ENCODE measurements at places on chromosomes 3 and 15. TPM values are rescaled to one million over a fixed set of nuclear protein-coding genes. Genes with fewer than 3 reads are reported as not detected.
A peak's percentile ranks its signal among the peaks of the same experiment; 100 is the strongest.

ESYT3 gene
- 0.05 TPM for total RNA-seq

SLC24A5 gene
- total RNA-seq = not detected

RAD18 gene
- total RNA-seq = 28.7 TPM

CRYBG3 gene
- 7.5 TPM for total RNA-seq

FSTL1 gene
- total RNA-seq = 20.7 TPM

FANCD2OS gene
- not detected for total RNA-seq

STRA6 gene
- 0.54 TPM for total RNA-seq

IMPDH2 gene
- 599 TPM for total RNA-seq

ADGRG7 gene
- total RNA-seq = not detected

DNA sequence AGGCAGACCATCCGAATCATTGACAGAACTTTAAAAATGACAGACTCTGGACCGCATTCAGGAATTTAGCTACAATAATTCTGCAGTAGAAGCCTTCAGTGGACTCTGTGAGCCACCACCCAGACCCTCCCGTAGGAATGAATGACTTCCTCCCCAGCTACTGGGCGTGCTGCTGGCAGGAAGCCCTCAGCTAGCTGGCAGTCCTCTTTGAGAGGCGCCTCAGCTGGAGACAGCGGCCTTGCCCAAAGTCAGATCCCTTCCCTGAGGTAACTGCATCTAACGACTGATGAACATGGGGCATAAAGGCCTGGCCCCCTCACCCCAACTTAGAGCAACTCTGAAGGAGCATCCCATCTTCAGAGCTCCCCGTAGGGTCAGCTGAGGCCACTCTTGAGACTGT lies 25.8 kb downstream of the CRABP1 start:
- H3K27me3 ChIP-seq = no peaks in the 10 kb centered on the region
- no peak overlapping the region for H3K27ac ChIP-seq
- DNase-seq = no peak

- no peaks in the 10 kb centered on the region for H3K27me3 ChIP-seq
- no peaks in the 10 kb centered on the region for H3K36me3 ChIP-seq
- DNase-seq = no peak
- H3K27ac ChIP-seq = no peak overlapping the region
- H3K4me3 ChIP-seq = no peak overlapping the region
Measured at GRCh38 chr3:113707835-113708234, 11.4 kb upstream of the USF3 start.

GRCh38 chr3:22960105-22960984 lies 242.8 kb upstream of the UBE2E2 start:
- no peak overlapping the region for H3K27ac ChIP-seq
- DNase-seq = peak; percentile 16
- H3K36me3 ChIP-seq = no peaks in the 10 kb centered on the region
- no peak overlapping the region for H3K4me3 ChIP-seq
- peaks cover 10% of the 10 kb centered on the region for H3K27me3 ChIP-seq

- peaks cover 18% of the 10 kb centered on the region for H3K4me1 ChIP-seq
- H3K36me3 ChIP-seq = no peaks in the 10 kb centered on the region
- H3K4me3 ChIP-seq = no peak overlapping the region
- H3K27ac ChIP-seq = no peak overlapping the region
- H3K27me3 ChIP-seq = no peaks in the 10 kb centered on the region
Measured at GRCh38 chr15:81959196-81959595, 86.6 kb downstream of the MEX3B start.

DNA sequence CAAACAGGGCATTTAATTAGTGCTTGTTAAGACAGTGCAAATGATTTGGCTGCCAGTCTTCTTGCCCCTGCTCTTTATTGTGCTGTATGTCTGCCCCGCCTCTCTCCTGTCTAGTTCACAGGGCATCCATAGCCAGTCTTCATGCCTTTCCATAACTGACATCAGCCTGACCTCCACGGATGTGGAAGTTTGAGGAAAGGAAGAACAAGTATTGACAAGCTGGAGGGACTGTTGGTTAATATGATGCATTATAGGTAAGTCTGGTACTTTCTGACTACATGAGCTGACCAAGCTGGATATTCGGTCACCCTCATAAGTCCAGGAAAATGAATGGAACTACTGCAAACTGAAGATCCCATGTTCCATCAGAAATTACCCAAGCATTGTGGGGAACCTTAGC lies 325.9 kb downstream of the TIGIT start:
- H3K4me1 ChIP-seq = peaks cover 31% of the 10 kb centered on the region
- H3K27ac ChIP-seq = no peak overlapping the region
- no peak for DNase-seq
- no peaks in the 10 kb centered on the region for H3K36me3 ChIP-seq

DNA sequence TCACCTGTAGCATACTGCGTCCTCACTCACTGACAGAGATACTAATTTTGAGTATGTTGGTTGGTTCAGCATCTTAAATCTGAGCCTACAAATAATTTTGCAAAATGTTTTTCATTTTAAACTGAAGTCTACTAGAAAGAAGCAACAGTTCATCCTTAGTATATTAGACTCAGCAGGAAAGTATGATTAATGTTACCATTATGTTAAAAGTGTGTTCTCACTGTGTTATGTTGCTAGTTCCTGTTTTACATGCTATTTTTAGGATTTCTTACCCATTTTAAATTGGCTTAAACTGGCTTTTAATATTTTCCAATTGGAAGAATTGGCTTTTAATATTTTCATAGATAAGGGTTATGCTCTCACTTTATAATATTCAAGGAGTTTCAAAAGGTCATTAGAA lies 25.7 kb downstream of the ACKR4 start:
- no peak overlapping the region for H3K4me3 ChIP-seq
- no peaks in the 10 kb centered on the region for H3K36me3 ChIP-seq
- no peaks in the 10 kb centered on the region for H3K4me1 ChIP-seq
- no peak overlapping the region for H3K27ac ChIP-seq
- H3K27me3 ChIP-seq = no peaks in the 10 kb centered on the region

GRCh38 chr15:85312486-85312885 lies 67.9 kb upstream of the AKAP13 start:
- peaks cover 20% of the 10 kb centered on the region for H3K4me1 ChIP-seq
- H3K27ac ChIP-seq = no peak overlapping the region
- H3K27me3 ChIP-seq = no peaks in the 10 kb centered on the region
- H3K36me3 ChIP-seq = no peaks in the 10 kb centered on the region
- H3K4me3 ChIP-seq = no peak overlapping the region

DNA sequence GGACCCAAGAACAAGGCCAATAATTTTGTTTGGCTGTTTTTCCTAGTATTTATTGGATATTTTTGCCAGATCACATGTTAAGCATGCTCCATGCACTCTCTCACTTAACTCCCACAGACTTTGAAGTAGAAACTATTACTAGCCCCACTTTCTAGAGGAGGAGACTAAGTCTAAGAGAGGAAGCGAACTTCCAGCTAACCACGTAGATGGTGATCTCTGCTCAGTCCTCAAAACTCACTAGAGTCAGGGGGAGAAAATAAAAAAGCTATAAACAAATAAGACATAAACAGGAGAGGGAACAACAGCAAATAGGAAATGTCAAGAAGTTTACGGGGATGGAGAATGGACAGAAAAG lies 481.0 kb upstream of the PROK2 start:
- no peaks in the 10 kb centered on the region for H3K27me3 ChIP-seq
- no peak overlapping the region for H3K27ac ChIP-seq
- H3K4me3 ChIP-seq = no peak overlapping the region
- DNase-seq = no peak
- H3K36me3 ChIP-seq = no peaks in the 10 kb centered on the region
- peaks cover 5% of the 10 kb centered on the region for H3K4me1 ChIP-seq

- H3K36me3 ChIP-seq = no peaks in the 10 kb centered on the region
- H3K27ac ChIP-seq = no peak overlapping the region
- H3K4me3 ChIP-seq = no peak overlapping the region
- no peaks in the 10 kb centered on the region for H3K4me1 ChIP-seq
- DNase-seq = no peak
Measured at GRCh38 chr3:77052733-77053670, 13.1 kb downstream of the ROBO2 start.

DNA sequence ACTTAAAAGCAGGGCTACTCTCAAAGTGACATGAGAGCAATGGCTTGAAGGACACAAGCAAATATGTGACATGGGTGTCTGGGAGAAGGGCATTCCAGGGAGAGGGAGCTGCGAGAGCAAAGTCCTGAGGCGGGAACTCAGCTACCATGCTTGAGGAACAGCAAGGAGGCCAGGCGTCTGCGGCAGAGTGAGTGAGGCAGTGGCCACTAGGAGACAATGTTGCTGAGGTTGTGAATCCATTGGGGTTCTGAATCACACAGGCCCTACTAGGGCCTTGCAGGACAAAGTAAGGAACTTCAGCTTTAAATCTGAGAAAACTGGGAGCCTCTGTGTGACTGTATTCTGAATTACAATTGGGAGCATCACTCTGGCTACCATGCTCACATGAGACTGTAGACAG lies 94.1 kb upstream of the PRICKLE2 start:
- no peaks in the 10 kb centered on the region for H3K4me1 ChIP-seq
- DNase-seq = no peak
- no peak overlapping the region for H3K4me3 ChIP-seq
- no peaks in the 10 kb centered on the region for H3K36me3 ChIP-seq
- no peaks in the 10 kb centered on the region for H3K27me3 ChIP-seq

DNA sequence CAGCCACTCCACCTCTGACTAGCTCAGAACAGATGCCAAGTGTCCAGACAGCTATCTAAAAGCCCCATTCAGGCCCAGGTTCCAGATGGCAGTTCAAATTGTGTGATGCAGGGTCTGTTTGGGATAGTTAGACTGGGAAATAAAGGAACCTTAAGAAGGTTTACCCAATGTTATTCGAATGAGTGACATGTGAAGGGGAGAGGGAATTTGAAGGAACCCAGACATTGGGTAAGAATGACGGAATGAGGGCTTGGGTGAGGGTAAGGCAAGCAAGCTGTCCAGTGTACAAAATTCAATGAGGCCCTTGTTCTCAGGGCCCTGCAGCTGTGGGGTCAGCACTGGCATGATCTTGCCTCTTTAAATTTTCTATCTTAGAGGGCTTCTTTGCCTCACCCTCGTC lies 34.1 kb downstream of the ATP13A5 start:
- no peak overlapping the region for H3K4me3 ChIP-seq
- H3K4me1 ChIP-seq = no peaks in the 10 kb centered on the region
- no peak for DNase-seq
- peaks cover 41% of the 10 kb centered on the region for H3K27me3 ChIP-seq
- H3K27ac ChIP-seq = no peak overlapping the region
- H3K36me3 ChIP-seq = no peaks in the 10 kb centered on the region

DNA sequence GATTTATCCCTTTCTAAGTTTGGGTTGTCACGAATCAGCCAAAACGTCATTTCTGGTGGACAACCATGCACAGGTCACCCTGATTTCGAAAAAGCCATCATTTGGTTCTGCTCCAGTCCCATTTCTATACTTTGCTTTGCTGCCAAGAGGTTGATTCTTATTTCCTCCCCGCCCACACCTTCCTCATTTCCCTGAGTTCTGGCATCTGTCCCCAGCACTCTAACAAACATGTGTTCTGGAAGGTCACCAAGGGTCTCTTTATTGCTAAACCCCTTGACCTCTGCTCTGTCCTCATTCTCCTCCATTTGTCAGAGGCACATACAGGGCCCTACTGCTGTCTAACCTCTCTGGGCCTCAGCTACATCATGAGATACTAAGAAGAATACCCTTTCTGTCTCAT lies 36.4 kb upstream of the PTPRG start:
- H3K4me1 ChIP-seq = no peaks in the 10 kb centered on the region
- H3K36me3 ChIP-seq = no peaks in the 10 kb centered on the region

DNA sequence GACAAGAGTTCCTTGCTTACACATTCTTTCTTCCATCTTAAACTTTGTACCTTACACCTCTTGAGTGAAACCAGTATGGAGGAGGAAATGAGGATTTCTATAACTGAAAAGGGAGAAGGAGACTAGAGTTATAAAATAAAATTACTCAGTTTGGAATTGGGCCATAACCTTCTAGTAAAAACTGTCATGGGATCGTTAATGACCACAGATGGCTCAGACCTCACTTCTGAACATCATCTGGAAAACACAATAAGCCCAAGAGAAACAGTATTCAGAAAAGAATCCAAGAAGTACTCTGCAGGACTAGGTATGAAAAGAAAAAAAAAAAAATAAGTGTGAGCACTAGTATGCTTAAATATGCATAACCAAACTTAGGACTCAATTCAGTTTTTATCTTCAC lies 12.1 kb downstream of the GAP43 start:
- H3K4me3 ChIP-seq = no peak overlapping the region
- H3K4me1 ChIP-seq = no peaks in the 10 kb centered on the region
- H3K27ac ChIP-seq = no peak overlapping the region
- H3K27me3 ChIP-seq = no peaks in the 10 kb centered on the region
- no peak for DNase-seq

DNA sequence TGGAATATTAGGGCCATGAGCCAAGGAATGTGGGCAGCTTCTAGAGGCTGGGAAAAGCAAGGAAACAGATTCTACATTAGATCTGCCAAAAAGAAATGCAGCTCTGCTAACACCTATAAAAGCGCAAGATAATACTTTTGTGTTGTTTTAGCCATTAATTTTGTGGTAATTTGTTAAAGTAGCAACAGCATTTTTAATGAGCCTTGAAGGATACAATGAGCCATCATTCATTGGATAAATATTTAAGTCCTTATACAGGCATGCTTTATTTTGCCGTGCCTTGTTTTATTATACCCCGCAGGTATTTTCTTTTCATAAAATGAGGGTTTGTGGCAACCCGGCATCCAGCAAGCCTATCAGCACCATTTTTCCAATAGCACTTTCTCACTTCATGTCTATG lies 15.0 kb downstream of the ARL14 start:
- no peak overlapping the region for H3K27ac ChIP-seq
- no peaks in the 10 kb centered on the region for H3K27me3 ChIP-seq
- no peak for DNase-seq
- no peaks in the 10 kb centered on the region for H3K36me3 ChIP-seq

- no peaks in the 10 kb centered on the region for H3K36me3 ChIP-seq
- H3K27ac ChIP-seq = no peak overlapping the region
- no peaks in the 10 kb centered on the region for H3K27me3 ChIP-seq
- no peak for DNase-seq
- no peak overlapping the region for H3K4me3 ChIP-seq
Measured at GRCh38 chr15:48896869-48897814, 19.2 kb downstream of the EID1 start.

DNA sequence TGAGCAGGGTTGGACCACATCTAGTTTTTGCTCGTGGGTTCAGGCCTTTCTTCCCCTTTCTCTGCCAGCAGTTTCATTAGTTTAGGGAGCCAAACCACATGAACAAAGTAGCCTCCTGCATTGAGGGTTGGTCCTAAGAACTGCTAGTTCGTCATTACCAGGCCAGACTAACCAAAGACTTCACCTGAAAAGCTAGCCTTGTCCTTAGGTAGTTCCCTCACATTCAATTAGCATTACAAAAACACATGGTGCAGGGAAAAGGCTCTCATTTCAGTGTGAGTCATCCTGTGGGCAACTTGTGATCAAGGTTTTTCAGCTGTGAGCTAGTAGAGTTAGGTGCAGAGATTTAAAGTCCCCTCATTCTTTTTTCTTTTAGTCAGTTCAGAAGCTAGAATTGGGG lies 279.3 kb upstream of the CTNNB1 start:
- H3K4me1 ChIP-seq = no peaks in the 10 kb centered on the region
- H3K27me3 ChIP-seq = no peaks in the 10 kb centered on the region
- H3K36me3 ChIP-seq = no peaks in the 10 kb centered on the region
- no peak for DNase-seq
- no peak overlapping the region for H3K4me3 ChIP-seq

GRCh38 chr15:56980473-56980872 lies 62.0 kb downstream of the TCF12 start:
- no peak overlapping the region for H3K27ac ChIP-seq
- H3K27me3 ChIP-seq = no peaks in the 10 kb centered on the region
- H3K4me3 ChIP-seq = no peak overlapping the region
- no peaks in the 10 kb centered on the region for H3K36me3 ChIP-seq
- no peak for DNase-seq

GRCh38 chr15:44370830-44371229 lies 56.6 kb upstream of the CTDSPL2 start:
- H3K27me3 ChIP-seq = no peaks in the 10 kb centered on the region
- H3K27ac ChIP-seq = no peak overlapping the region

- no peaks in the 10 kb centered on the region for H3K4me1 ChIP-seq
- H3K36me3 ChIP-seq = no peaks in the 10 kb centered on the region
- no peak overlapping the region for H3K4me3 ChIP-seq
- peaks cover 21% of the 10 kb centered on the region for H3K27me3 ChIP-seq
- no peak for DNase-seq
Measured at GRCh38 chr3:64916937-64917336, 229.1 kb upstream of the ADAMTS9 start.
